H1 (cell line): ENCODE measurements at places on chromosomes 6 and 20.
A peak's percentile ranks its signal among the peaks of the same experiment; 100 is the strongest.

DNA sequence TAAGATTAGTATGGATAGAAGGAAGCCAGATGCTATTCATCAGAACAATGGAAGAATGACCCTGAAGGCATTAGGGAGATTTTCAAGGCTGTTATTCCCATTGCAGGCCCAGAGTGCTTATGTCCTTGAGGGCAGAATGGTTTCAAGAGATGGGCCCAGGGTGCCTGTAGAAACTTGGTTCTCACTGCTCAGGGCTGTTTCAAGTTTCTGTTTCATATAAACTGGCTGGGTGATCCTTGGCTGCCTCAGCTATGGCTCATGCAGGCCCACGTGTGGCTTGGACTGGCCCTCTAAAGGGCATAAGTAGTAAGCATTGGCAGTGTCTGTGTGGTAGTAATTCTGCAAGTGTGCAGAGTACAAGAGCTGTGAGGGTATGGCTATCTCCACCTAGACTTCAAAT lies 540.9 kb upstream of the MAN1A1 start:
- no peak for DNase-seq

- DNase-seq = no peak
These were observed 11.0 kb upstream of the SLC35B3 start for GRCh38 chr6:8446391-8446790.

GRCh38 chr20:44959082-44959637 lies 1.0 kb downstream of the TOMM34 start:
- no peak for DNase-seq

DNA sequence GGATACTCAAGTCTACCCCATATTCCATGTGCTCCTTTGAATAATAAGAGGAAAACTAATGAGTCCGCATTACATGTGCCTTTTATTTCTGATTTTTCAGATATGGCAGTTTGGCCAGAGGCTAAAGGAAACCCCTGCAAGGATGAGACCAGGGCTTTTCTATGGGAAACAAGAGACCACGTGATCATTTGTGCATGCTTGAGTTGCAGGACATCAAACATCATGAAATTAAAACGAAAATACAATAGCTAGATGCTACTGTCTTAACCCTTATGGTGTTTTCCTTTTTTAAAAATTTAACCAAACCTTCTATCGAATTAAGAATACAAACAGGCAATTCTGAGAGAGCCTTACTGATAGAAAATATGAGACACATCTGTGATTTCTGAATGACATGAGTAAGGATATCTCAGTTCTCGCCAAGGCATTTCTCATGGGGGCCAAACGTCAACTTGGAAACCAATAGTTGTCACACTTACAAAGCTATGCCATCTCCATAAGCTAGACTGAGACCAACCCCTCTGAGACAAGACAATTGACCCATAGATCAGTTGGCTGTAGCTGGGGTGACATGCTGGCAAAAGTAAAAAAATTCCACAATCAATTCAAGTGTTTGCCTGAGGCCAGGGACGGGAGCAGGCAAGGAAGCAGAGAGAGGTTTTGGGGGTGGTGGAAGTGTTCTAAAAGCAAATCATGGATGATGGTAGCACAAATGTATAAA lies 52.8 kb downstream of the RIPOR2 start:
- DNase-seq = no peak

- peak; percentile 59 for DNase-seq
These were observed 873.7 kb downstream of the KIF16B start for GRCh38 chr20:15699431-15700146.

- no peak for DNase-seq
These were observed 17.9 kb downstream of the FAXC start for GRCh38 chr6:99331531-99331930.

- DNase-seq = no peak
These were observed 6.0 kb downstream of the RNF24 start for GRCh38 chr20:4009309-4009708.

GRCh38 chr6:130178692-130179091 lies 44.1 kb downstream of the SAMD3 start:
- no peak for DNase-seq

DNA sequence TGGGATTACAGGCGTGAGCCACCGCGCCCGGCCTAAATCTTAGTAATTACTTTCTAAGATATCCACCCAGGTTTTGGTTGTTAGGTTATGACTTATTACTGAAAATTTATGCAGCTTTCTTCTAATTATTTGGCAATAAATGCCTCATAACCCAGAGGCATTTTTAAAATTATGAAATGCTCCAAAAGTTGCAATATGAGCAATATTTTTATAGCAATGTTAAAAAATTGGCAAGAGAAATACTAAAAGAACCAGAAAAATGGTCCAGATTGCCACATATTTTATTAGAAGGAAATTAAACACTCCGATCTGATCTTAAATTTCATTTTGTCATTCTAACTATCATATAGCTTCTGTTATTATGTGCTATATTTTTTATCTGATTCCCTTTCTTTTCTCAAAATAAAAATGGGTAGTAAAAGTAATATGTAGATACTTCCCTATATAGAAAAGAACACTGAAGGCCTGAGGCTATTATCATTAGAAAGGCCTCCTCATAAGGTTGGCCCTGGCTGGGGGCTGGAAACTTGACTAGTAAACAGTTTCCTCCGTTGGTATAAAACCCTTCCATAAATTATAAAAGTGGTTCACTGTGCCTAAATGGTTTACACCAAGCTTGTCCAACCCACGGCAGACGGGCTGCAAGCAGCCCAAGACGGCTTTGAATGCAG lies 22.1 kb downstream of the BLOC1S5 start:
- no peak for DNase-seq

GRCh38 chr6:89921197-89921596 lies 26.9 kb downstream of the GJA10 start:
- DNase-seq = peak; percentile 44

- DNase-seq = peak; percentile 66
These were observed 58.2 kb downstream of the TRIM27 start for GRCh38 chr6:28865401-28866204.

- no peak for DNase-seq
These were observed 37.1 kb downstream of the PPP1R16B start for GRCh38 chr20:38842558-38842981.

- DNase-seq = no peak
These were observed 129.0 kb upstream of the TNFAIP3 start for GRCh38 chr6:137737836-137738596.

- no peak for DNase-seq
These were observed 70.5 kb upstream of the MYLIP start for GRCh38 chr6:16058201-16058928.

DNA sequence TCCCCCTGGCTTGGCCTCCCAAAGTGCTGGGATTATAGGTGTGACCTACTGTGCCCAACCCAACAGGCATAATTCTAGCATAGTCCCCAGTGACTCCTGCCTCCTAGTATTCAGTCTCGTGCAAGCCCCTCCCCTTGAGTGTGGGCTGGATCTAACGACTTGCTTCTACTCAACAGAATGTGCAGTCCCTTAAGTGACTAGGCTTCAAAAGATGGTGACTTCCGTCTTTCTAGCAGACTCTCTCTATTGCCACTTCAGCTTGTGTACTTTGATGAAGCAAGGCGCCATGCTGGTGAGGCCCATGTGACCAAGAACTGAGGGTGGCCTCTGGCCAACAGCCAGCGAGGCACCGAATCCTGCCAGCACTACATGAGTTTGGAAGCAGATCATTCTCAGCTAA lies 109.6 kb upstream of the TRAF3IP2 start:
- DNase-seq = no peak

DNA sequence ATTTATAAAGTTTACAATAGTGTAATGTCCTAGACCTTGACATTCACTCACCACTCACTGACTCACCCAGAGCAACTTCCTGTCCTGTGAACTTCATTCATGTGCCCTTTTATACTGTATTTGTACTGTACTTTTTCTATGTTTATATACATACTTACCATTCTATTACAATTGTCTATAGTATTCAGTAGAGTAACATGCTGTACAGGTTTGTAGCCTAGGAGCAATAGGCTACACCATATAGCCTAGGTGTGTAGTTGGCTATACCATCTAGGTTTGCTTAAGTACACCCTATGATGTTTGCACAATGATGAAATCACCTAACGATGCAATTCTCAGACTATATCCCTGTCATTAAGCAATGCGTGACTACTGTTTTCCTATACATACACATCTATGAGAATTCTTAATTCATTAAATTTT lies 17.5 kb downstream of the EDEM2 start:
- DNase-seq = no peak

GRCh38 chr6:4956625-4957024 lies 47.2 kb downstream of the RPP40 start:
- no peak for DNase-seq

DNA sequence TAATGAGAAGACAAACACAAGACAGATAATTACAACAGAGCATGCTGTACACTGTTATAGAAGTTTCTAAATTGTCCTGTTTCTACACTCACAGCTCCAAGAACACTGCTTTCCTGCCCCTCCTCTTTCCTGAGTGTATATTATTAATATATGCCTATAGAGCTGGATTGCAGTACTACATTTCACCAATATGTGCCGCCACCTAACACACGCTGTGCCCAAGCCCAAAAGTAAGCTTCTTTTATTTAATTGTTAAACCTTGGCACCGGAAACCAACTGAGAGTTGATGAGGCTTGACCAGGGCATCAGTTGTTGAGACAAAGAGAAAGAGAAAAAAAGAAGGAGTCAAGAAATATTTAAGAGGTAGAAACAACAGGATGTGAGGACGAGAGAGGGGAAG lies 16.0 kb upstream of the PTPRT start:
- DNase-seq = no peak
